ENCODE measurements at places on chromosomes 4 and X.

- DNase-seq, result no peak
Observed at GRCh38 chrX:101564651-101565050, 14.3 kb downstream of the ARMCX1 start.

GRCh38 chr4:8505229-8505628 lies 64.7 kb downstream of the TRMT44 start:
- DNase-seq, result no peak

- DNase-seq, result no peak
Observed at GRCh38 chr4:8705161-8706145, 112.9 kb downstream of the CPZ start.

GRCh38 chr4:106371161-106371560 lies 2.6 kb upstream of the GIMD1 start:
- DNase-seq, result no peak

- DNase-seq, result no peak
Observed at GRCh38 chr4:171602638-171603355, 210.4 kb upstream of the GALNTL6 start.

- DNase-seq, result no peak
Observed at GRCh38 chr4:75985116-75985515, 5.6 kb downstream of the SDAD1 start.

DNA sequence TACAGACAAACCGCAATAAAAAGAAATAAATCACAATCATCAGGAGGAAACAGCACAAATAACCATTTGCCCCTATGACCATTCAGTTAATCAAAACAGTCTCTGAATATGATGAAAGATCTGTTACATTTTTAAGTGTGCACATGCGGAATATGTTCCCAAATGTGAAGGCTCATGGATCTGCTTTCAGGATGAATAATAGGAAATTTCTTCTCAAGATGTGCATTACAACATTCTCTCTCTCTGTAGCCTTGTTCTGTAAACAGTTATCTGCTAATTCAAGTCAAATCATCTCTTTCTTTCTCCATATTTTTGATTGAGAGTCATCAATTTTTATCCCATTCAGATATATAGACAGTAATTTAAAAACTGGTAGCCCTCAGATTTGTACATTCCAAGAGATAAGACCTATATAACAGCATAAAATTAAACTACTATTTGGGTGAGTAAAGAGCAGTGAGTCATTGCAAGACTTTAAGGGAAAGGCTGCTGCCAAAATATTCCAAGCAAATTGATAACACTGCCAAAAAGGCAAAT lies 433.9 kb upstream of the ATOH1 start:
- no peak for DNase-seq

DNA sequence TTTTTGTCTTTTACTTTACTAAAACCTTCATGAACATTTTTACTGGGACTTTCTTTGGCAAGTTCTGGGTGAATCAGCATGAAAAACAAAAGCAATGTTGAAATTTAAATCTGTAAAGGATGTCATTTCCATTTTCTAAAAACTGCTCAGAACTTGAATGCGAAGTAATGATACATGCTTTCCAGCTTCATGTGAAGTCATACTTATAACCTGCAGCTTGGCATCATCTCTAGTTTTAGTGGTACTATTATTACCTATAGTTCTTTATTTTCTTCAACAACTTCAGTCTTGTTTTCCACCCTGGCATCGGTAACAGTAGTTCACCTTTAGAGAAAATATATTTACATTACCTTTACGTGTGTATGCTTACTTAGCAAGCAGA lies 421.4 kb upstream of the DIPK2B start:
- DNase-seq, result no peak

GRCh38 chrX:53682885-53683555 lies 3.5 kb downstream of the HUWE1 start:
- no peak for DNase-seq

- DNase-seq, result no peak
Observed at GRCh38 chrX:15240414-15240813, 29.5 kb downstream of the ASB9 start.
